Left lung (tissue), 14 donors: ENCODE measurements at places on chromosomes 11 and 22. TPM values are rescaled to one million over a fixed set of nuclear protein-coding genes. Genes with fewer than 3 reads are reported as not detected.

- H3K4me1 ChIP-seq, result peaks cover 26% of the 10 kb centered on the region
- no peaks in the 10 kb centered on the region for H3K27me3 ChIP-seq
- no peak overlapping the region for H3K4me3 ChIP-seq
- H3K36me3 ChIP-seq, result no peaks in the 10 kb centered on the region
Measured at GRCh38 chr11:72141066-72141465, 5.5 kb downstream of the FOLR3 start.

Gene APBB1
- 32.1 TPM for total RNA-seq

Gene TNNT3
- total RNA-seq, result 2.0 TPM

DNA sequence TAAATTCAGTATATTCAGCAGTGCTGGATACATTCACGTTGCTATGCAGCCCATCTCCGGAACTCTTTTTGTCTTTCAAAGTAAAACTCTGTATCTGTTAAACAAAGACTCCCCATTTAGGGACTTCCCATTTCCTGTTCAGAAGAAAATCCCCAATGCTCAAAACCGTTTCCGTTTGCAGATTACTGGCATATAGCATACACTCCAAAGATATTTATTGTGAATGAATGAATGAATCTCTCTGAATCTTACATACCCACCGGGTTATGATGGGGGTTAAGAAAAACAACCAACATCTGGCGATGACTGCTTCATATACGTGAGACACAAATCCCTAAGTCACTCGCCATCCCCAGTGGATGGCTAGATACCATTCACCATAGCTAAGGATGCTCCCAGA is 1.6 kb downstream of the THY1 start:
- peak overlapping the region; percentile 47 for H3K4me3 ChIP-seq
- no peak for DNase-seq
- H3K27me3 ChIP-seq, result peaks cover 14% of the 10 kb centered on the region
- no peaks in the 10 kb centered on the region for H3K36me3 ChIP-seq
- H3K27ac ChIP-seq, result no peak overlapping the region

- H3K27me3 ChIP-seq, result peaks cover 7% of the 10 kb centered on the region
- H3K4me1 ChIP-seq, result no peaks in the 10 kb centered on the region
- no peaks in the 10 kb centered on the region for H3K36me3 ChIP-seq
- no peak for DNase-seq
Measured at GRCh38 chr11:114784216-114784615, 105.9 kb downstream of the NXPE2 start.

Gene CARD10
- total RNA-seq, result 10.3 TPM

GRCh38 chr11:94924612-94925011 is 48.7 kb downstream of the CWC15 start:
- no peak overlapping the region for H3K4me3 ChIP-seq
- H3K4me1 ChIP-seq, result peaks cover 17% of the 10 kb centered on the region
- no peak for DNase-seq
- peak overlapping the region; percentile 57 for H3K27ac ChIP-seq
- H3K36me3 ChIP-seq, result no peaks in the 10 kb centered on the region
- no peaks in the 10 kb centered on the region for H3K27me3 ChIP-seq

DNA sequence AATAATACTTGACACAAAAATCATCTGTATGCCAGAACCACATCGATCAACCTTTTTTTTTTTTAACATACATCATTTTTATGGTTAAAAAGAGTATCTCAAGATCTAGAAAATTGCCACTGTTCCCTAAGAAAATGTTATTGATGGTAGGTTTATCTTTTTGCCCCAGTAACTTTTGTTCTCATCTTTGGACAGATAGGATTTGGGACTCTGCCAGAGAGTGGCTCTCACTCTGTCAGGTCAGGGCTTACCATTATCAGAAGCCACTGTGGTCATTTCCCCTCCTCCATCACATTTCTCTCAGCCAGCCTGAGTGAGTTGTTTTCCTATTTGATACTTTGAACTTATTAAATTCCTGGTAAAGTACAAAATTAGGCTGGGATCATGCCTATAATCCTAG is 47.9 kb upstream of the YWHAH start:
- no peaks in the 10 kb centered on the region for H3K27me3 ChIP-seq
- H3K4me3 ChIP-seq, result no peak overlapping the region
- H3K27ac ChIP-seq, result no peak overlapping the region
- no peaks in the 10 kb centered on the region for H3K4me1 ChIP-seq
- peaks cover 55% of the 10 kb centered on the region for H3K36me3 ChIP-seq
- no peak for DNase-seq

DNA sequence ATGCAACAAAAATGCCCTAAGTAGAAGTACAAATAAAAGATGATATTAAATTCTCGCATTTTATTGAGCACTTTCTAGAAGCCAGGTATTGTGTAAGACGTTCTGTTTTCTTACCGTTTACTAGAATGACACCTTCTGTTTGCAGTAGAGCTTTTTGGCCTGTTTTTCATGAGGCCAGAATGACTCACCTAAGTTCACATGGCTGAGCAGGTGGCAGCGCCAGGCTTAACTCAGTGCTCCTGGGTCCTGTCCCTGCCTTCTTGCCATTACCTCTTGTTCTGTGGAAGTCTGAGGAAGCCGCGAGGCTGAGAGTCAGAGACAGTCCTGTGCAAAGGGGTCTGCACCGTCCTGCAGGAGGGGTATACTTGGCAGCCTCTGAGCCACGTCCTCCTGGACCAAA is 113.8 kb downstream of the ATXN10 start:
- no peaks in the 10 kb centered on the region for H3K36me3 ChIP-seq
- no peak for DNase-seq
- no peaks in the 10 kb centered on the region for H3K27me3 ChIP-seq
- no peak overlapping the region for H3K4me3 ChIP-seq
- H3K27ac ChIP-seq, result no peak overlapping the region

DNA sequence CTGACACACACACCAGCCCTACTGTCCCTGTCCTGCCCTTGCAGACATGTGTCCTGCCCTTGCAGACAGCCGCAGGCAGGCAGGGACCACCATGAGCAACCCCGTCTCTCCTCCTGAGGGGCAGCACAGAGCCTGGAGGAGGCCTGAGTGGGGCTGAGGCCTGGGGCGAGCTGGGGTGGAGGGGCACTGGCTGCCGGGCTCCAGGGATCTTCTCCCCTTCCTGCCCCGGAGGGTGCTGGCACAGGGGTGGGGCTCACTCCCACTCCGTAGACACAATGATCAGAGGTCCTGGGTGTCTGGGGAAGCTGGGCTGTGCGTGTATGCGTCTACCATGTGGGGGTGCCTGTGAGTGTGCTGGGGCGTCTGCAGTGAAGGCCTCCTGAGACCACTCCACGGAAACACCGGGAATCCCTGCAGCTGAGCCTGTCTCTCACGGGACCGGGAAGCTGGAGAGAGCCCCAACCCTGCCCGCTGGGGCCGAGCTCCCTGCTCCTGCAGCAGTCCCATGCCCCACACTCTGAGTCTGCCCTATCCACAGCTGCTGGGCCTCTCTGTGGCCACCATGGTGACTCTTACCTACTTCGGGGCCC is 588 bp downstream of the TSPAN32 start:
- no peak for DNase-seq
- H3K36me3 ChIP-seq, result no peaks in the 10 kb centered on the region
- peaks cover 16% of the 10 kb centered on the region for H3K4me1 ChIP-seq
- H3K4me3 ChIP-seq, result no peak overlapping the region
- H3K27ac ChIP-seq, result no peak overlapping the region

Gene SPDYC
- not detected for total RNA-seq

Gene AQP11
- total RNA-seq, result 1.2 TPM

Gene MRGPRF
- 12.6 TPM for total RNA-seq

- no peaks in the 10 kb centered on the region for H3K27me3 ChIP-seq
- H3K27ac ChIP-seq, result no peak overlapping the region
- no peak for DNase-seq
- no peaks in the 10 kb centered on the region for H3K36me3 ChIP-seq
- no peaks in the 10 kb centered on the region for H3K4me1 ChIP-seq
Measured at GRCh38 chr11:27857588-27857987, 157.3 kb upstream of the BDNF start.

Gene SLC25A18
- 0.26 TPM for total RNA-seq

DNA sequence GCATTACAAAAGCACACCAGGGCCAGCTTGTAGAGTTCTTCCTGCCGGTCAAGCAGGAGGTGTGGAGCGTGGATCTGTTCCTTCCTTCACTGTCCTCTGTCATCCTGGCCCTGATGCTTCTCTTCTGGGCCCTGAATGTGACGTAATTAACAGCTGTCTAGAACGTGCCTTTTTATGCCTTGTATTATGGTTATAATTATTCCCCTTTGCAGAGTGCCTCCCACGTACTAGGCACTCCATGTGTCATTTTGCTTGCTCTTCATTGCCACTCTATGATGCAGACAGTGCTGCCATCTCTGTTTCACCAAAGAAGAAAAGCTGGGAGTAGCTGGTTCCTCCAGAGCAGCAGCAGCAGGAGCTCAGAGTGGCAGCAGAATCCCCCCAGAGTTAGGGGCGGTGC is 132.1 kb upstream of the TTC12 start:
- H3K4me1 ChIP-seq, result no peaks in the 10 kb centered on the region
- no peak overlapping the region for H3K4me3 ChIP-seq
- DNase-seq, result no peak

- H3K4me1 ChIP-seq, result no peaks in the 10 kb centered on the region
- H3K4me3 ChIP-seq, result no peak overlapping the region
- no peaks in the 10 kb centered on the region for H3K27me3 ChIP-seq
- no peaks in the 10 kb centered on the region for H3K36me3 ChIP-seq
- H3K27ac ChIP-seq, result no peak overlapping the region
Measured at GRCh38 chr11:61851900-61852295, 23.8 kb downstream of the FADS2 start.

Gene NLRP14
- 0.10 TPM for total RNA-seq

DNA sequence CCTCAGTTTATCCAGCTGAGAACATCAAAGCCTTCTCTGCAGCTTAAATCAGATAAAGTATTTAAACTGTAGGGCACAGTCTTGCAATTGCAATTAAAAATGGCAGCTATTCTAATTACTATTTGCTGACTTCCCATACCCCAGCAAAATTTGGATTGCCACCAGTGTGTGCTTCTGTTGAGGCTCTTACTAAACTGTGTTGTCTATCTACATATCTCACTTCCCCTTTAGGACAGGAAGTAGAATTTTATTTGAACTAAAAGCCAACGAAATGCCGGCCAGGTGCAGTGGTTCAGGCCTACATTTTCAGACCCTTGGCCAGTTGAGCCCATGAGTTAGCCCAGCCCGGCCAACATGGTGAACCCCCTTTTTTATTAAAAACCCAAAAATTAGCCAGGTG is 7.1 kb downstream of the SAA4 start:
- no peaks in the 10 kb centered on the region for H3K27me3 ChIP-seq
- no peak overlapping the region for H3K27ac ChIP-seq
- no peak overlapping the region for H3K4me3 ChIP-seq
- no peaks in the 10 kb centered on the region for H3K36me3 ChIP-seq
- no peak for DNase-seq

DNA sequence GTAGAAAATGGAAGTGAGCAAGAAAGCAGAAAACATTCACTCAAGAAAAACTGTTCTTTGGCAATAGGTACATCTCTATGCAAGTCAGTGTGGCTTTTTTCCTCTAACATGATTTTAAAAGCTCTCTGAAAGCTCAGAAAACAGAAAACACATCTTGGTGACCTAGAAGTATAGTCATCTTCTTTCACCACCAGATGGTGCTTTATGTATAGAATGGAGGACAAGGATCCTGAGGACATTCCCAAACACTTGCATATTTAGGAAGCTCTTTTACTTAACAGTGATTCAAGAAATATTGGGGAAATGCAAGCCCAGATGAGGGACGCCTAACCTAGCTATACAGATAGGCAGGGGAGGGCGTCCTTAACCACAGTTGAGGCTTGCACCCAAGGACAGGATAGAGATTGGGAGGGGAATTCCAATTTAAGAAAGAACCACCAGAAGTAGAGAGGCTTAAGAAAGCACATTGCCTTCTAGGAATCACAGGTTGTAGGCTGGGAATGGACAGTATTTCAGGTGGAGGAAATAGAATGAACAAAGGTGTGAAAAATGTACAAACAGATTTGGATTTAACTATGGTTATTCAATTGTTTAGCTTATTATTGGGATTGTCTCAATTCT is 13.8 kb upstream of the CCDC81 start:
- no peaks in the 10 kb centered on the region for H3K36me3 ChIP-seq
- no peak overlapping the region for H3K27ac ChIP-seq
- no peaks in the 10 kb centered on the region for H3K4me1 ChIP-seq
- no peak overlapping the region for H3K4me3 ChIP-seq
- no peak for DNase-seq

DNA sequence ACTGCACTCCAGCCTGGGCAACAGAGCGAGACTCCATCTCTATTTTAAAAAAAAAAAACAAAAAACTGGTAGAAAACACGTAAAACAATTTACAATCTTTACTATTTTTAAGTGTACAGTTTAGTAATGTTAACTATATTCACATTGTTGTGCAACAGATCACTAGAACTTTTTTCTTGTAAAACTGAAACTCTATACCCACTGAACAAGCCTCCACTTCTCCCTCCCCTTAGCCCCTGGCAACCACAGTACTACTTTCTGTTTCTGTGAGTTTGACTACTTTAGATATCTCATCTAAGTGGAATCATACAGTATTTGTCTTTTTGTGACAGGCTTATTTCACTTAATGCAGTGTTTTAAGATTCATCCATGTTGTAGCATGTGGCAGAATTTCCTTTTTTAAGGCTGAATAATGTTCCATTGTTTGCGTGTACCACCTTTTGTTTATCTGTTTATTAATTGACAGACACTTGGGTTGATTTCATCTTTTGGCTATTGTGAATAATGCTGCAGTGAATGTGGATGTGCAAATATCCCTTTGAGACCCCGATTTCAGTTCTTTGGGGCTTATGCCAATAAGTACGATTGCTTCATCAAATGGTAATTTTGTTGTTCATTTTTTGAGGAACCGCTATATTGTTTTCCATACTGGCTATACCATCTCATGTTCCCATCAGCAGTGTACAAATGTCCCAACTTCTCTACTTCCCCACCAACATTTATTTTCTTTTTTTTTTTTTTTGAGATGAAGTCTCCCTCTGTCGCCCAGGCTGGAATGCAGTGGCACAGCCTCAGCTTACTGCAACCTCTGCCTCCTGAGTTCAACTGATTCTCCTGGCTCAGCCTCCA is 11.0 kb downstream of the DDB2 start:
- peaks cover 5% of the 10 kb centered on the region for H3K4me1 ChIP-seq
- no peak for DNase-seq
- H3K36me3 ChIP-seq, result peaks cover 63% of the 10 kb centered on the region
- no peak overlapping the region for H3K27ac ChIP-seq

Gene OR51E1
- total RNA-seq, result not detected

DNA sequence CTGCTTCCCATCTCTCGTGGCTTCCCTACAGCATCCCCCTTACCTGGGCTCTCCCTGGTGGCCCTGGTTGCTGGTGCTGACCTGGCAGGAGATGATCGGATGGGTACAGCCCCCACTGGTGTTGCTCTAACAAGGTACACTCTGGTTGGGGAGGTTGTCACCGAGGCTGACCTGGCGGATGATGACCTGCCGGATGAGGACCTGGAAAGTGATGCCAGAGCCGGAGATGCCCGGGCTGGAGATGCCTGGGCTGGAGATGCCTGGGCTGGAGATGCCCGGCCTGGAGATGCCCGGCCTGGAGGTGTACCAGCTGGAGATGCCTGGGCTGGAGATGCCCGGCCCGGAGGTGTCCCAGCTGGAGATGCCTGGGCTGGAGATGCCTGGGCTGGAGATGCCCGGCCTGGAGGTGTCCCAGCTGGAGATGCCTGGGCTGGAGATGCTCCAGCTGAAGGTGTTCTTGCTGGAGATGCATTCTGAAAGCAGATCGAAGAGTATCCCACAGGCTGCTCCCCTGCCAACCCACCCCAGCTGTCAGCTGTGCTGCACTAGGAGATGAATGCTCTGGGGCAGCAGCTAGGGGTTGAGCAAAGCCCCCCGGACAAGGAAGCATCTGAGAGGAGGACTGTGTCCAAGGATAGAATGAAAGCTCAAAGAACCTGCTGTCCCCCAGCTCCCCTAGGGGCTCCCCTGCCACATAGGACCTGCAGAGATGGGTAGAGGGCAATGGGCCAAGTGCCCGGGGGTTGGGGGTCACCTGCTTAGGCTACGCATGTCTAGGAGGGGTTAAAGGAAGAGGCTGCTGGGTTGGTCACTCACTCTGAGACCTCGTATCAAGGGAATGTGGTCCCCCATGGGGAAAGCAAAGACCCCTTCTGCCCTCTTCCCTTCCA is 10.6 kb downstream of the TMPRSS13 start:
- no peaks in the 10 kb centered on the region for H3K36me3 ChIP-seq
- no peak overlapping the region for H3K4me3 ChIP-seq
- H3K27ac ChIP-seq, result no peak overlapping the region
